Natural killer cell treated with Interleukin-12 subunit alpha and Interleukin-12 subunit beta and Interleukin-15 and Interleukin-18, amount 100 ng/mL, for 72 hours (primary cell): ENCODE measurements at places on chromosomes 1 and 21. TPM values are rescaled to one million over a fixed set of nuclear protein-coding genes. Genes with fewer than 3 reads are reported as not detected.

DNA sequence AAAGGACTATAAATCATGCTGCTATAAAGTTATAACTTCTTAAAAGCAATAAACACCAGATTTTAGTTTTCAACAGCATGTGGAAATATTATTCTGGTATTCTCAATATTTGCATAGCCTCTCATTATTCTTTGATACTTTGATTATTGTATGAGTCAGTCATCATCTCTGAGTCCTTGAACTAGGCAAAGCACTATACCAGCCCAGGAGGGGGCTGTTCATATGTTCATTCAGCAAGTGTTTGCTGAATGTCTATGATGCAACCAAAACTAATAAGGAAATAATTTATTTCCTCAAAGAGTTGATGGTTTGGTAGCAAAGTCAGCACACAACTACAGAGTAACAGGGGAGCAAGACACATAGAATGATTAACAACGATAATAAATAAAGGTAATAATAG lies 175.6 kb upstream of the C1orf105 start:
- DNase-seq: no peak

GPR37L1 gene
- not detected for total RNA-seq

GRCh38 chr1:192775631-192776030 lies 33.2 kb upstream of the RGS2 start:
- DNase-seq: no peak

GRHL3 gene
- total RNA-seq: not detected

GRCh38 chr21:27734146-27734545 lies 767.3 kb upstream of the ADAMTS5 start:
- no peak for DNase-seq

GRCh38 chr1:93022580-93022979 lies 56.5 kb upstream of the MTF2 start:
- DNase-seq: no peak

IL12RB2 gene
- total RNA-seq: 317 TPM

UBXN11 gene
- total RNA-seq: 9.9 TPM

LEMD1 gene
- not detected for total RNA-seq

GRCh38 chr1:24688033-24688432 lies 44.9 kb downstream of the SRRM1 start:
- no peak for DNase-seq

LRP8 gene
- 87.8 TPM for total RNA-seq

DNA sequence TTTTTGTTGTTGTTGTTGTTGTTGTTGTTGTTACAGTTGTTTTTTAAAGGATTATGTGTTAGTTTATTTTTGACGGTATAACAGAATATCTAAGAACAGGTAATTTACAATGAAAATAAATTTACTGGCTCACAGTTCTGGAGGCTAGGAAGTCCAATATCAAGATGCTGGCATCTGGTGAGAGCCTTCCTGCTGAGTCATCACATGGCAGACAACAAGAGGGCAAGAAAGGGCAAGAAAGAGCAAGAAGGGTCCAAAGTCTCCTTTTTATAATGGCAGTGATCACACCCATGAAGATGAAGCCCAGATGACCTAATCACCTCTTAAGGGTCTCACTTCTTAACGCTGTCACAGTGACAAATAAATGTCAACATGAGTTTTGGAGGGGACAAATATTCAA lies 142.1 kb downstream of the NEGR1 start:
- no peak for DNase-seq

- no peak for DNase-seq
These were observed 64.8 kb downstream of the DHRS3 start for GRCh38 chr1:12552951-12553921.

EFNA3 gene
- 1.2 TPM for total RNA-seq

GRCh38 chr1:213333121-213333520 lies 282.1 kb downstream of the RPS6KC1 start:
- DNase-seq: no peak

TCHHL1 gene
- not detected for total RNA-seq

USP48 gene
- total RNA-seq: 72.8 TPM

GRCh38 chr1:8083739-8084484 lies 57.8 kb upstream of the ERRFI1 start:
- DNase-seq: no peak

DNA sequence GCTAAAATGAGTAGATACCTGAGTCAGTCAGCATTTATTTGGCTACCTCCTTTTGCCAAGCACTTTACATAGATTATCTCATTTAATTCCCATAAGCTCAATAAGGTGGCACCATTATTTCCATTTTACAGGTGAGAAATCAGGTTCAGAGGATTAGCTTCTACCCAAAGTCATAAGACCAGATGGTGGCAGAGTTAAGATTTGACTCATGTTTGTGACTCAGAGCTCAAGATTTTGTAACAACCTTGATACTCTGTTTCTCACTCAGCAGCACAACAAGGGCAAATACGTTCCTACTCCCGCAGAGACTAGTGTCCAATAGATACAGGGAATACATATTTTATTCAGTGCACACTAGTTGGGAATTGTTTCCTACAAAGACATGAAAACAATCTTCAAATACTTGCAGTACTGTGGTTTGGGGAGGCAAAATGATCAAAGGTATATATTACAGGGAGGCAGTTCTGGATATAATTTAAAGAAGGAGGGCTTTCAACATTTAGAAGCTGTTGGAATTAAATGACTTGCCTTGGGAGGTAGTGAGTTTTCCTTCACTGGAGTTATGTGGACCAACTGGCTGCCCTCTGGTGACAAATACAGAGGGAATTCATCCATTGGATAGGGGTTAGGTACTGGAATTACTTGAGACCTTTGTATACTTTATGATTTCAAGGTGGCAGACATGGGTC lies 3.6 kb downstream of the LEPR start:
- no peak for DNase-seq

DNA sequence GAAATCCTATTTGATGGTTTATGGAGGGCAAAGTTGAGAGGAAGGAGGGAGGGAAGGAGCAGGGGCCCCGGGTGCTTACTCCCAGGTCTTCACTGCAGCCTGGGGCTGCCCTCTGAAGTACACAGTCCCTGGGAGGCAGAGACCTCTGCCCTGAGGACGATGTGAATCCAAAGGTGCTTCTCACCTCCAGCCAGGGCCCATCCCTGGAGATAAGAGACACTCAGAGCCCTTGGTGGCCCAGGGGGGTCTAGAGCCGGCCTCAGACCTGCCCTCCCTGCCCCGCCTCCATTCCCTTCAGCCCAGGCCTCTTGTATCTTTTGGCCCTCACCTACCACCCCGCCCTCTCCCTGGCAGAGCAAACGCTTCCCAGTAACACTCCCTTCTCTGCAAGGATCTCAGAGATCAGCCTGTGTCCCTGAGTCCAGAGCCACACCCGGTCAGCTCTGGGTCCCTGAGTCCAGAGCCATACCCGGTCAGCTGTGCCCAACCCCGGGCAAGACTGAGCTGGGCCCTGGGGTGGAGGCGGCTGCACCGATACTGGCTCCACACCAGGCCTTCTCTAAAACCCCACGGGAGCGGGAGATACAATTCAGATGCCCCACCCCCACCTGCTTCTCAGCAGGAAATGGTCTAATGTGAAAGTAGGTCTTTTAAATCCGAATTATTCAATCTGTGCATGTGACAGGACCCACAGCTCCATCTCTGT lies 3.6 kb upstream of the GNB1 start:
- no peak for DNase-seq

SPEN gene
- total RNA-seq: 58.6 TPM

- no peak for DNase-seq
These were observed 56.2 kb downstream of the PCP4 start for GRCh38 chr21:39923476-39923875.

GRCh38 chr1:7454052-7454815 lies 316.9 kb upstream of the VAMP3 start:
- DNase-seq: no peak

DNA sequence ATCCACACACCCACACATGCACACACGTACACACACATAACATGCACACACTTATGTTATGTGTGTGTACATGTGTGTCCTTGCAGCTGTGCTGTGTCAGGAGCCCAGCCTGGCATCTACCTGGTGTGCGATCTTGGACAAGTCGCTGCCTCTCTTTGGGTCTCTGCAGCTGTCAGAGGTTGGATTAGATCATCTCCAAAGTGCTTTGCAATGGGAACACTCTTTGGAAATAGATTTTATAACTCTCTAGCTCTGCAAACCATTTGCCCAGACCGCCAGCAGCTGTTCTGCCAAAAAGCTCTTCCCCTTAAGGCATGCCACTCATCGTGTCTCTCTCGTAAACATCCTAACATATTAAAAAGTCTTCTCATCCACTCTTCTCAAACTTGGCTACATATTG lies 4.7 kb downstream of the PKP1 start:
- DNase-seq: no peak

DNA sequence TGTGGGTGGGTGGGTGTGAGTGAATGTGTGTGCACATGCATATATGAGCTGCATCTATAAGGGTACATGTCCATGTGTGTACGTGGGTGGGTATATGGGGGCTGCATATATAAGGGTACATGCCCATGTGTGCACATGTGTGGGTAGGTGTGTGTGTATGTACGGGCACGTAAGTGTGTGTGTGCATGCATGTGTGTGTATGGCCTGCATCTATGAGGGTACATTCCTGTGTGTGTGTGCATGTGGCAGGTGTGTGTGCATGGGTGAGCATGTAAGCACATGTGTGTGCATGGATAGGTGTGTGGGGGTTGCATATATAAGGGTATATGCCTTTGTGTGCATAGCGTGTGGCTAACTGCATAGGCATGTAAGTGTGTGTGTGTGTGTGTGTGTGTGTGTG lies 181.0 kb upstream of the ARHGEF16 start:
- no peak for DNase-seq

DNA sequence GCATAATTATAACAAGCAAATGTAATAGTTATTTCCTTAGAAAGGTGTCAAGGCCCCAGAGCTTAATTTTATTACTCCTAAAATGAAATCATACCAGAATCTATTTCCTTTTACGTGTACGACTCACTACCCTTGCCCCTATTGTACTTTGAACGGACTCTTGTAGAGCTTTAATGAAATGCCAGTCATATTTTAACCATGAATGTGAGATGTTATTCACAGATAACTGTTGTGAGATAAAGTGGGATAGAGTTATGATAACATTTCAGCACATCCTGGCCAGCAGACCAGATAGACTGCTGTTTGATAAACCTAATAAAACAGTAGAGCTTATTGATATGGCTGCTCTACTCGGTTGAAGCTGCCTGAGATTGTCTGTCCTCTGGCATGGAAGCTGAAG lies 500.8 kb upstream of the PBX1 start:
- no peak for DNase-seq

- DNase-seq: no peak
These were observed 14.0 kb downstream of the AGRN start for GRCh38 chr1:1033731-1034438.

DNA sequence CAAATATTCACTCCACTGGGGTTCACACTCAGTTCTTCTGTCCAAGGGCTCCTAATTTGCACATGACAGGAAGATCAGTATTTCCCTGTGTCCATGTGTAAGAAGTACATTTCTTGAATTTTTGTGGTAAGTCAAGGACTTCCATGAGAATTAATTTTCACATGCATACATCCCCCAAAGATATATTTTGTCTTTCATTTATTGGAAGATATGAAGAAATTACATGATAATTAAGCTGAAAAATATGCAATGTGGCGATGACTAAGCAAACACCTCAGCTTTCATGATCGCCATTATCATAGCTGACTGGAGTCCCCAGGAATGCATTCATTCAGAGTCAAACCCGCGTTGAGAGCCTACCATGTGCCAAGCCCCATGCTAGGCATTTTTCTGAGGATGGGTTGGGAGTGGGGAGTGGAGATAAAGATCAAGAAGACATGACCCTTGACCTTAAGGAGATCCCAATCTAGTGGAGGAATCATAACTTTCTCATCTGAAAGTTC lies 104.6 kb upstream of the F3 start:
- DNase-seq: no peak

DNA sequence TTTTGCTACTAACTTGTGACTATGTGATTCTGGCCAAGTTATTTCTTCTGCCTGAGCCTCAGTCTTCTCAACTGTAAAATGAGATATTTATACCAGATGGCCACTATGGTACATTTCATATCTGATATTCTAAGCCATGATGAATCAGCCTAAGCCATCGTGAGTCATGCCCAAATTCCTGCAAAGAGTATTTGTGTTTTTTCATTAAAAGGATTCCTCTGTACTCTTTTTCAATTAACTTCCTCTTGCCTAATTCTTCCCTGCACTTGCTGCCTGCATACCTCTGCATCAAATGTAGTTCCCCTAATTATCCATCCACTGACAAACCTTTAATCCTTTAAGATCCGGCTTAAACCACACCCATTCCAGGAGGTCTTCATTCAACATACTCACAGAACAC lies 575.1 kb upstream of the BEND5 start:
- no peak for DNase-seq

GPR3 gene
- 1.1 TPM for total RNA-seq

DNA sequence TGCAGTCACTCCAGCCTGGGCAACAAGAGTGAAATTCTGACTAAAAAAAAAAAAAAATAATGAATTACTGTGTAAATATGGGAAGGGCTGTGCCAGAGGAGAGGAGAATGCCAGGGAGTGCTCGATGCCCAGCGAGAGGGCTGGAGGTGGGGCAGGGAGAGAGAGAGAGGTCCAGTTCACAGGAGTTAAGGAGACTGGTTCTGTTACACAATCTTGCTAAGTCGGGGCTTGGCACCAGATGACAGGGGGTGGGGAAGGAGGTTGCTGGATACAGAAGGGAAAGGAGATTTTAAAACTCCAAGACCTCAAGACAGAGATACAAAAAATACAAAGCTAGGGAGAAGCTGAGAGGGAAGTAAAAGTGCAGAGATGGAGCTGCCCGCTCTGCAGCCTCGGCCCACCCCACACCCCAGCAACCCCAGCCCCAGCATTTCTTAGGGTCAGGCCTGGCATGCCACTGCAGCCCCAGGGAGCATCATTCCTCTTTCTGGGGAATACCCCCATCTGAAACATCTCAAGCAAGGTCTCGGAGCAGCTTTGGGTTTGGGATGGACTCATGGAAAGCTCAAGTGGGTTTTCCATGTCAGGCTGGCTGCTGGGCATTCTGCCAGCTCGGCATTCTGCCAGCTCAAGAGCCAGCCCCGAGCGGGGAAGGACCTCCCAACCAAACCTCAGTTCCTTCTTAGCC lies 991 bp downstream of the SELENBP1 start:
- no peak for DNase-seq

MTR gene
- total RNA-seq: 36.3 TPM

CFHR4 gene
- not detected for total RNA-seq

NEXN gene
- not detected for total RNA-seq

GJA9 gene
- total RNA-seq: not detected

- no peak for DNase-seq
These were observed 7.2 kb upstream of the TNFSF18 start for GRCh38 chr1:173057984-173058383.

DNA sequence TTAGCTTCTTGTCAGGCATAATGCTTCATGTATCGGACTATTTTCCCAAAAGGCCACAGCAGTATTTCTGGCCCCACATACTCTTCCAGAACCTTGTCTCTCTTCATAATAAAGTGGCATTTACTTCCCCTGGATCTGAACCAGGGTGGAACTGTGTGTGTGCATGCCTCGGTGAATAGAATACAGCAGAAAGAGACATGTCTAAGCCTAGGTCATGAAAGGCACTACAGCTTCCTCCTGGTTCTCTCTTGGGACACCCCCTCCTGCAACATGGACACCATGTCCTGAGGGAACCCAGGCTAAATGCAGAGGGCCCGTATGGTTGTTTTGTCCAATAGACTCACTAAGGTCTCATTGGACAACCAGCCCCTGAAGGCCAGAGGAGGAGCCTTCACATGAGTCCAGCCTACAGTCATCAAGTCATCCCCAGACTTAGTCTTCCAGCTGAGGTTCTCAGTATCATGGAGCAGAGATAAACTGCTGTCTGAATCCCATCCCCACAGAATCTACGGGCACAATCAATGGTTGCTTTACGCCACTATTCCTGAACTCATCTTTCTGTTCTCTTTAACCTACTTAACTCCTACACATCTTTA lies 35.0 kb downstream of the USP24 start:
- no peak for DNase-seq

KIF2C gene
- 44.5 TPM for total RNA-seq
